ENCODE measurements at places on chromosomes 16 and 17.

GRCh38 chr17:28811651-28812090 lies 30.9 kb downstream of the FAM222B start:
- DNase-seq = peak; percentile 14

GRCh38 chr17:49872754-49873377 lies 25.0 kb upstream of the TAC4 start:
- no peak for DNase-seq

- DNase-seq = peak; percentile 16
These were observed 140.1 kb downstream of the CCDC182 start for GRCh38 chr17:57604771-57605674.

DNA sequence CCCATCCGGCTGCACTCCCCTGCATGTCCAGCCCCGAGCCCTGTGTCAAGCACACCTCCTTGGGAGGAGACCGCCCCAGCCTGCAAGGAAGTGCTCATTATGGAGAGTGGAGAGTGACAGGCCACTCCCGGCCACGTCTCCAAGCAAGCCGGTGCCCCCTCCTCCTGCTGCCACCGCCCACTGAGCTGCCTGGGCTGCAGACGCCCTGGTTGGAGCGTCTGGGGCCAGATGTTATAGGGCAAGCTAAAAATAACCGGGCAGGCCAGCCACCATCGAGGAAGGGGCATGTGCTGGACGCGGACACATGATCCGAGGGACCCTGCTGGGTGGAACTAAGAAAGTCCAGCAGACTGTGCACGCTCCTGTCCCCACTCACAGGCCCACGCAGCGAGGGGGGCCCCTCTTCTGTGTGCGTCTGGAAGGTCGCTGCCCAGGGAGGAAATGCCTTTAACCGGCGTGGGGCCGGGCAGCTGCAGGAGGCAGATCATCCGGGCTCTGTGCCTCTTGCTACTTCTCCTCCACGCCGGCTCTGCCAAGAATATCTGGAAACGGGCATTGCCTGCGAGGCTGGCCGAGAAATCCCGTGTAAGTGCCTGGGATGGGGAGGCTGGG lies at the start of gene WFDC1:
TSS of gene WFDC1 (plus strand) at position 348 of the 612 bp plus-strand sequence. CDS start at position 442, 94 bp downstream.
- DNase-seq = no peak

GRCh38 chr17:66540131-66540781 lies 237.8 kb downstream of the PRKCA start:
- peak; percentile 88 for DNase-seq

GRCh38 chr17:36731811-36732210 lies 130.4 kb downstream of the MRM1 start:
- no peak for DNase-seq

DNA sequence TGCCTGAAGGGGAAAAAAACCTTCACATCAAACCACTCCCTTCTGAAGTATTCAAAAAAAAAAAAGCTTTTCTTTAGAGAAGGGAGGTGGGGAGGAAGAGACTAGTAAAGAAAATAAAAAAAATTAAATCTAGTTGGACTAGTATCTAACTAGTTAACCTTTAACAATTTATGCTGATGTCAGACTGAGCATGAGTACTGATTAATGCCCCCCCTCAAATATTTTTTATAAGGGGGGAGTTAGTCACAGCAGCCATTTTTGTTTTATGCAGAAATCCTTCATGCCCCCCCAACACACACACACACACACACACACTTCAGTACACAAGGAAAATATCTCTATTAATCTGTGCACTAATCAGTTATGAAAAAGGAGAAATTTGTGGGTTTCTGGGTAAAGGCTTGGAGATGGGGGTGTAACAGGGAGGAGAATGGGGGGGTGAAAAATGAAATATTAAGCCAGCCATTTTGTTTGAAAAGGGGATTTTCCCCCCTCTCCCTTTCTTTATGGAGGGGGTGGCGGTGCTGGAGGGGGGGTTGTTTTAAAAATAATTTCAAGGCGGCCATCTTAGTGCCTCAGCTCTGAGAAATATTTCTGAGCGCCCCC lies 4.7 kb upstream of the CHD3 start:
- DNase-seq = peak; percentile 56

DNA sequence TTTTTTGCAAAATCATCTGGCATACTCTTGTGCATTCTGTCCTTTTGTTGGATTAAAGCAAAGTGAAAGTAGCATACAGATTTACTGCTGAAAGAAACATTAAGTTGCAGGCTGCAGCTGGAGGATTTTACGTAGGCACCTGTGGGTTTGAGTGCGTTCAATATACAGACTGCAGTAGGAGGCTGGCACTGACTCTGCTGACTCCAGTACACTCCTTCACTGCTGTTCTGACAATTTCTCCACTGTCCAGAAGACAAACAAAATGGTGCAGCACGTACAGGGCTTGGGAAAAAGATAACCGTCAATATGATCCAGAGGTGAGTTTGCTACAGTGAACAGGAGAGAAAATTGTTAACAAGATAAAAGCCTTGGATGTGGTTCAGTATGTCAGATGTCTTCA lies 73.3 kb downstream of the TANC2 start:
- DNase-seq = no peak

DNA sequence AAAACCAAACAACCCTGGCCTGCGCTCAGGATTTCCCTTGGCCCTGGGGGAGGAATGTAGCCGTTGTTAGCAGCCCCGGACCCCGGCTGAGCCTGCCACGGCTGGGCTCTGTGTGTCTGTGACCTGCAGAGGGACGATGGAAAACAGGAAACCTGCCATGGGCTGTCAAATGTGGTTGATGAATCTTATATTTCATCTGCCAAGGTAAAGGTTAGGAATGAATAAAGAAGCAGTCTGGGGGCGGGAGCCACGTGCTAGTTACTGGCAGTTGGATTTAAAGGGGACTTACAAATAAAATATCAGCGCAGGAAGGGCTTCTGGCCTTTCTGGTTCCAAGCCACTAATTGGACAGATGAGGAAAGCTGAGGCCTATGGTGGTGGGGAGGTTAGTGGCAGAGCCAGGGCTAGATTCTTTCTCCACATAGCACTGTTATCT lies at the start of gene KRT23:
TSS of gene KRT23 (minus strand) at position 263 of the 436 bp plus-strand sequence. CDS start 1,043 bp downstream, outside the sequence.
- no peak for DNase-seq

DNA sequence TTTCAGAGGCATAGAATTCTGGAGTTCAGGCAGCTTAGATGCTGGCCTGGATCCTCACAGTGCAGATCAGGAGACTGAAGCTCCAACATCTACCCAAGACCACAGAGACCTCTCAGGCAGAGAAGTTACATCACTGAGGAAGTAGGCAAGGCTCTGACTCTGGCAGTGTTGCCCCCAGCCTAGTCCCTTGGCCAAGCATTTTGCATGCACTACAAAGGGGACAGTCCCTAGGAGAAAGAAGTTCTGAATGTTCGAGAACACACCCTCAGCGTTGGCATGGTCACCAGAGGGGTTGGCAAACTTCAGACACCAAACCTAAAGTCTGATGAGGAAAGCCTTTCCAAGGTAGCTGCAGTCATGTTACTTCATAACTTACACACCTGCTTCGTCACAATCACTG lies 2.5 kb downstream of the RANBP10 start:
- DNase-seq = no peak

DNA sequence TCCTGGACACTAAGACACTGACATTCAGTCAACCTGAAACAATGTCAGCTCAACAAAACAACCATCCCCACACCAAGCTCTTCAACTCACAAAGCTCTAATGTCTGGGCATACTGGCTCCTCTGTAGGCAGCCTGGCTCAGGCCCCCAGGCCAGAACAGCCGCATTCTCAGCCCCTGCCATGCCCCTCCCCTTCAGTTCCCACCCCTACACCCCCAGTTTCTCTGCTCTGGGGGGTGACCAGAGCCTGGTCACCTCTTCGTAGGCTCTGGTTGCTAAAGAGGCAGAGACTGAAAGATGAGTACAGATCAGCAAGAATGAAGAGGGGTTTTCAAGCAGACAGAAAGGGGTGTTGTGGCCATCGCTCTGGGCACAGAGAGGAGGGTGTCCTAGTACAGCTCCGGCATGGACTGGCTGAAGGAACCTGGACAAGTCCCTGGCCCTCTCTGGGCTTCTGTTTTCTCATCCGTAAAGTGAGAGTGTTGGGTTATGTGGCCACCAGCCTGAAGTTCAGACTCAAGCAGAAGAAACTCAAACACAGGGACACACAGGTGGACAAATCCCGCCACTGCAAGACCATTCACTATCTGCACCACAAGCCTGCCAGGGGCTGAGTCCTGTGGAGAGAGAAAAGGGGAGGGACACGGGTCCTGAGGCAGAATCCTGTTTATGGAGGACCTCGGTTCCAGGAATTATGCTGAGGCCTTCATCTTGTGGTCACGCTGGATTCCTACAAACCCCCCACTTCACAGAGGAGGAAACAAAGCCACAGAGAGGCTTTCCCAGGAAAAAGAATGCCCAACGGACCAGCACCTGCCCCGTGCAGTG lies 987 bp upstream of the SLC4A1 start:
- no peak for DNase-seq

DNA sequence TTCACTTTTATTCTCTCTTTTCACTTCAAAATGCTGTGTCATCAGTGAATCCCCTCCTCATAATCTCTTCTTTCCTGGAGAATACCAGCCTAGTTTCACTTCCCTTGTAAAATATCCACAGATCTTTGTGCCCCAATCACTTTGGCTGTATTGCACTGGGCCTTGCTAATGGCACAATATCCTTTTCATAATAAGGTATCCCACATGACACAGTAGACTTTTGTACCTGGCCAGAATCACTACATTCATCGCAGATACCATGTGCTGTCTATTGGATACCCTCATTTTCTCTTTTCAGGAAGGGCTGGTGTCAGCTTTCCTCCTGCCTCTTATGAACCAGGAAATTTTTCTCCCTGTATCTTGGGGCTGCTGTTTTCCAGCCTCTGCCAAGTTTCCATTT lies 25.7 kb upstream of the TOX3 start:
- no peak for DNase-seq

GRCh38 chr17:72033334-72033733 lies 87.5 kb upstream of the SOX9 start:
- DNase-seq = no peak

DNA sequence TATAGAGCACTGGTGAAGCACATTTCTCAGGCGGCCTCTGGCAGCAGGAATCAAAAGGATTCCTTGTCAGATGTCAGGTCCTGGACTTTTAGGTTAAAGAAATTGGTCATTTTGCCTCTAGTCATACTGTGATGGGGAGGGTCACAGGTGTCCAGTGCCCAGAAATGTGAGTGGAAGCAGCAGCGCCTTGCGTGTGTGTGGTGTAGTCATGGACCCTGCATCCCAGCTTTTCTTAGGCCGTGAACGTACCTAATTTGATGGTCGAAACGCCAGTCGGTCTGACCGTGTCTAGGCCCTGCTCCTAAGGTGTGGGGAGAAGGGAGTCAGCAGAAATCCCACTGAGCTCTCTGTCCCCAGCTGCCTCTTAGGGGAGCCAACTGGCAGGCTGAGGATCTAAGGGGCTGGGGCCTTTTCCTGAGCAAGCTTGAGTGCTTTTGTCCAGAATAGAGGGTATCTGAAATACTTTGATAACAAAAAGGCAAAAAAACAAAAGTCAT lies 32.0 kb downstream of the POLR3E start:
- no peak for DNase-seq

- peak; percentile 24 for DNase-seq
These were observed 2.6 kb downstream of the GID4 start for GRCh38 chr17:18041776-18042175.

DNA sequence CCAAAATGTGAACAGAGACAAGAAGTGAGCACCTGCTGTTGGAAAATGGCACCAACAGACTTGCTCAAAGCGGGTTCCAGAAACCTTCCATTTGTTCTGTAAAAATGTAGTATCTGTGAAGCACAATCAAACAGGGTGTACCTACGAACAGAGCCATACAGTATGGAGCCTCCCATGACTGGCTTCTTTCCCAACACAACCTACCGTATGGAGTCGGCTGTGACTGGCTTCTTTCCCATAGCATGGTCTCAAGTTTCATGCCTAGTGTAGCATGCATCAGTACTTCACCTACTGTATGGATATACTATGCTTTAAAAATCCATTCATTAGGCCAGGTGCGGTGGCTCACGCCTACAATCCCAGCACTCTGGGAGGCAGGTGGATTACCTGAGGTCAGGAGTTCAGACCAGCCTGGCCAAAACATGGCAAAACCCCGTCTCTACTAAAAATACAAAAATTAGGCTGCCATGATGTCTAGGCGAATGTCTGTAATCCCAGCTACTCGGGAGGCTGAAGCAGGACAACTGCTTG lies 26.2 kb downstream of the YWHAE start:
- no peak for DNase-seq

- peak; percentile 90 for DNase-seq
These were observed at the start of gene NLRP1 for GRCh38 chr17:5584383-5585286. NLRP1 (minus strand) TSS chr17:5584509; CDS start chr17:5583957, 552 bp downstream.

- no peak for DNase-seq
These were observed at the start of gene CD79B for GRCh38 chr17:63931981-63932561. CD79B (minus strand) TSS chr17:63932331; CDS start chr17:63932261, 70 bp downstream.

DNA sequence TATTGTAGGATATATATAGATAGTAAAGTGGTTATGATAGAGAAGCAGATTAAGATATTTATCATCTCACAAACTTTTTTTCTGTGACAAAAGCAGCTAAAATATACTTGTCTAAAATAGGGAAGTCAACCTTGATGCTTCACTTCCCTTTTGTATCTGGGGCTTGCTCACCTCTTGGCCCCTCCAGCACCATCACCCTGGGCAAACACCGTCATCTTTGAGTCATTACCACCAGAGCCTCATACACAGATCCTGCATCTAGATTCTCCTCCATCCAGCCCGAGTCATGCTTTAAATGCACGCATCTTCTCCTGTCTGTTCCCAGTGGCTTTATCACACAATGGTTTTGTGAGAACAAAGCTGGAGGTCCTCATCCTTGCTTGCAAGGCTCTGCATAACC lies 1062.7 kb upstream of the EEF2KMT start:
- DNase-seq = no peak

DNA sequence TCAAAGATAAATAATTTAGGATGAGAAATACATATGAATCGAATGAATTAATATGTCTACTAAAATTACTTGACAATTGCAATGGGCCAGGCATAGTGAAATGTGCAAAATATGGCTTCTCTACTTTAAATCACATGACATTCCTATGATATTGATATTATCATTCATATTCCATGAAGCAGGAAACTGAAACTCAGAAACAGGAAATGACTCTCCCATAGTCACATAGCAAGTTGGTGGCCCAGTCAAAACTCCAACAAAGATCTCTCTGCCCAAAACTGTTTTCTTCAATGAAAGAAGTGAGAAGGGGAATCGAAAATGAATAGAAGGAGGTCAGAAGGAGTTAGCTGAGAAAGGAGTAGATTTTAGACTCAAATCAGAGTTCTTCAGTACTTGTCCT lies 272.2 kb downstream of the CDH8 start:
- DNase-seq = no peak

- no peak for DNase-seq
These were observed 10.1 kb upstream of the TMEM208 start for GRCh38 chr16:67216612-67217490.

Data from fibroblast of upper back skin (primary cell).